ENCODE measurements at places on chromosomes 5 and 9.

- no peak for DNase-seq
Measured at GRCh38 chr5:179342577-179342976, 2.7 kb downstream of the ADAMTS2 start.

DNA sequence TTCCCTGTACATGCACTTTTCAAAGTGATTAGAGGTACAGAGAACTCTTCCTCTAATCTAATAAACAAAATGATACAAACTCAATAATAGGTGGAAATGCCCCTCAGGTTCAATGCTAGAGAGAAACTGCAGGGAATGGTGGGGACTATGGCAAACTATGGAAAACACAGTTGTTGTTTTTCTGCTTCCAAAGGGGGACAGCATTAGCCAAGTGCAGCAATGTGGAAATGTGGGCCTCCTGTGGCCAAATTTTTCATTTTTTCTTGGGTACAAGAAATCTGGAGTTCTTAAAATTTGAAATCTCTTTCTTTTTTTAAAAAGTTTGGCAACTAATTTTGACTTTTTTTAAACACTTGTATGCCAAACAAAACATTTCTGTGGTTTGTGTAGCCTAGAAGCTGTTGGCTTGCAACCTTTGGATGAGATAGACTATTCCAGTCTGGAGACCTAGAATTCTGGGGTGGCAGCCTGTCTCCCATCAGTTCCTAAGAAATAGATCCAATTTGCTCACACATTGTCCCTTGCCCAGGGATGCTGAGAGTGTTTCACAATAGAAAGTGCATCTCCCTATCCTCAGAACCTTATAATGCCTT lies 218.6 kb downstream of the PAPPA start:
- DNase-seq: no peak

DNA sequence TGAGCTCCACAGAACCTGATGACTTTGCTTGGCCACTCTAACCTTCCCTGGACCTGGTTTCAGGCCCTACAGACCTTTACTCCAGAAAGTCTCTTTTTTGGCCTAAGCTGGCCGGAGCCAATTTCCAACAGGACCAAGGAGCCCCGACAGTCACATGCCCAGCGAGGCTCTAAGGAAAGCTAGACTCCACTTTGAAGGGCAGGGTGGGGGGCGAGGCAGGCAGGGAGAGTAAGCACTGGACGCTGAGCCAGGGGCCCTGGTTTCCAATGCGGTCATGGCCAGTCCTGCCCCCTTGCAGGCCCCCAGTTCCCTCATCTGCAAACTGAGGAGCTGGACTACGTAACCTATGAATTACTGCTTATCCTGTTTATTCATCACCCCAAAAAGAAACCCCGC lies 65.2 kb downstream of the ADAMTS2 start:
- no peak for DNase-seq

DNA sequence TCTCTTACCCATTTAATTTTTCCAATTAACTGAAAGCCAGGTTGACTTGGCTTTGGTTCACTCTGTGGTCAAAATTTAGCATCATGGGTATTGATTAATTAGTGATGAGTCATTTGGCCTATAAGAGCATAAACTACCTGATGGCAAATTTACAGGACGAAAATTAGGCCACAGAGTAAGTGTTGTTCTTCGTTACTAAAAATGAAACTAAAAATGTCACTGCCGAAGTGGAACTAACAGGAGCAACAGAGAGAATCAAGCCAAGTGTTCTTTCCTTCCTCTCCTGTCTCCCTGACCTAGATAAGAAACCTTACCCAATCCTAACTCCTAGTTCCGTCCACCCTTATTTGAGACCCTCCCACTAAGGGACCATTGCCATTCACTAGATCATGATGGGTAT lies 176.9 kb downstream of the RAB3C start:
- no peak for DNase-seq

GRCh38 chr5:137580030-137580429 lies 80.9 kb upstream of the SPOCK1 start:
- DNase-seq: no peak

DNA sequence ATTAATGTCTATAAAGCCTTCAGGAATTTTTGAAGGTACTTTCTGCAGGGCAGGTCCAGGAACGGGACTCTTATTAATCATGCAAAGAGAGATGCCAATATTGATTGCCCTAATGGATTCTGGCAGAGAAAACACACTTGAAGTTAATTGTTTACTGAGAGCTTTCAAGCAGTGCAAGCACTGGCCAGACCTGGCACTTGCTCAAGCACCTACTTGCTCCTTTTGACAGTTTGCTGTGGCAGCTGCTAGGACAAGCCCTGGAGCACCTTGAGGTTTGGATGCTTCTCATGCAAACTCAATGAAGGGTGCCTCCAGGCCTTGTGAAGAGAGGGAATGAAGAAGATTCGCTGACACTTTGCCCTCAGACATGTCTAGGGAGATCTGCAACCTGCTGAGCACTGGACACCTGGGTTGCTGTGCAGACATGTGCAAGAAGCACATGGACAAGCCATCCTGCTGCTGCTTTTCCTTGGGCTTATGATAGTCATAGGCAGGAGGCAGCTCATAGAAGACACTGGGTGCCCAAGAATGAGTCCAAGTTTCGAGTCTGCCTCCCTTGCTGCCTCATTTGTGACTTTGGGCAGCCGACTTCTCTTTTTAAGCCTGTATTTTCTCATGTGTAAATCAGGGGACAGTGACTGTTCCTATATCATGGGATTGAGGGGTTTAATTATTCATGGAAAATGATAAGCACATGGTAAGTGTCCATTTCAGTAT lies 88.8 kb upstream of the EQTN start:
- no peak for DNase-seq

DNA sequence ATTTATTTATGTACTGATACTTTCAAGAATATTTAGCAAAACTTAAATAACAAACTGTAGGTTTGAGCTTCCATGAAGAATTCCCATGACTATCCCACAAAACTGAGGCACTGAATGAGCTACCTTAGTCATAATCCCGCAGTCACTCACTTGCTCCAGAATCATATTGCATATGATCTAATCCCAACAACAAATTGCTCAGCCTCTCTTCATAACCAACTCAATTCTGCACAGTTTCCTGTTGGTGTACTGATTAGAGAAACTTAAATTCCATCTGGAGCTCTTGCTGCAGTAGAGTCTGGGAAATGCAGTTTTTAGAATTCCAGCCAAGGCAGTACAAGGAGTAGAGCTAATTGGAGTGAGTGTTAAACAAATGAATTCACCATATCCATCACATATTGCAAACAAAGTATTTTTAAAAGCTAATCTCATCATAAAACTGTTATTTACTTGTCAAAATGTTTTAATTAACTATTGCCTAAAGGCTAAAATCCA lies 35.7 kb upstream of the CDH18 start:
- DNase-seq: no peak

DNA sequence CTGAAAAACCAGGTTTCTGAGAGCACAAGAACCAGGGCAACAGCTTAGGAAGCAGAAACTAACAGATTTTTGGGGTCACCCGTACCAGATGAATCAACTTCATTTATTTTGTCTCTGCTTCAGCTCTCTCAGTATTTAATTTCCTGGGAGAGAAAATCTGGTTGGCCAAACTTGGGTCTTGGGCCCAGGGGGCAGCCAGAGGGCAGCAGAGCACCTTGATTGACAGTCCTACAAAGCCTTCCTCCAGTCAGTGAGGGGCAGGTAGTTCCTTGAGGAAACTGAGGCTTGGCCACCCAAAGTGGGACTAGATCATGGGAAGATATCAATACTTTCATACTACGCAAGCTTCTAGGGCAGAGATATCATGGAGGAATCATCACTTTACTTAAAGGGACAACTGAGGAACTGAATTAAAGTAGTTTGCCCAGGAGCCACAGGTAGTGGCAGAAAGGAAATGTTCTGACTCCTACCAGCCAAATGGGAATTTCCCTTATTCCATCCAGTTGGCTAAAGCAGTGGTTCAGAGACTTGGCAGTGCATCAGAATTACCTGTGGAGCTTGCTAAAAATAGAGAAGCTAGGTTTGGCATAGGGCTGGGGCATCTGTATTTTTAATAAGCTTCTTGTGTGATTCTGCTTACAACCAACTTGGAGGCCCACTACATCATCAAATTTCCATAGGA lies 21.5 kb upstream of the ARHGAP26 start:
- DNase-seq: no peak

Measured in occipital lobe (tissue), 3 donors.